T-helper 9 cell (primary cell): ENCODE measurements at places on chromosomes 12 and 14.

GRCh38 chr12:75704208-75704607 is 192.8 kb upstream of the KRR1 start:
- no peak for DNase-seq

GRCh38 chr12:131204416-131205274 is 250.9 kb downstream of the ADGRD1 start:
- DNase-seq: no peak

- DNase-seq: no peak
Observed at GRCh38 chr12:88401155-88401554, 179.1 kb downstream of the KITLG start.

DNA sequence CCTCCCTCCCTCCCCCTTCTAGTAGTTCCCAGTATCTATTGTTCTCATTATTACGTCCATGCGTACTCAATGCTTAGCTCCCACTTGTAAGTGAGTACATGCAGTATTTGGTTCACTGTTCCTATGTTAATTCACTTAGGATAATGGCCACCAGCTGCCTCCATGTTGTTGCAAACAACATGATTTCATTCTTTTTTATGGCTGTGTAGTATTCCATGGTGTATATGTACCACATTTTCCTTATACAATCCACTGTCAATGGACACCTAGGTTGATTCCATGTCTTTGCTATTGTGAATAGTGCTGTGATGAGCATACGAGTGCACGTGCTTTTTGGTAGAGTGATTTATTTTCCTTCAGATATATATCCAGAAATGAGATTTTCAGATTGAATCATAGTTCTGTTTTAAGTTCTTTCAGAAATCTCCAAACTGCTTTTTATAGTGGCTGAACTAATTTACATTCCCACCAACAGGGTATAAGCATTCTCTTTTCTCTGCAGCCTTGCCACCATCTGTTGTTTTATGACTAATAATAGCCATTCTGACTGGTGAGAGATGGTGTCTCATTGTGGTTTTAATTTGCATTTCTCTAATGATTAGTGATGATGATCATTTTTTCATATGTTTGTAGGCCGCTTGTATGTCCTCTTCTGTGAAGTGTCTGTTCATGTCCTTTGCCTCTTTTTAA is 17.9 kb upstream of the CLEC7A start:
- no peak for DNase-seq

DNA sequence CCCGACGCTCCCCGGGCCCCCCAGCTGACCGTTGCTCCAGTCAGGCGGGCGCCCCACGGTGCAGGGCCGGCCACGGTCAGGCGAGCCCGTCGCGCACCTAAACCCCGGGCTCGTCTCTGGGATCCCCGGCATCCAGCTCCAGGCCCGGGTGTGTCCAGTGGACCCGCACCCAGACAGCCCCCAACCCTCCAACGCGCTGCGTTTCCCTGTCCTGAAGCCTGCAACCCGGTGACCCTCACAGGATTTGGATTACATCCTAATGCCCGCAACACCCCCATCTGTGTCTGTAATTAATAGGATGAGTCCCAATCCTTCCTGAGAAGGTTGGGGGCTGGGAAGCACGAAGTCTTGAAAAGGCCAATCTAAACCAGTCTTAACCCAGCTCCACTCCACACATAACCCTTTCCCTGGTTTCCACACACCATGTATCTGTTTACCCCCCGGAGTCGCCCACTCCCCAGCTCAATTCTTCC is 10.4 kb downstream of the CPNE6 start:
- no peak for DNase-seq

GRCh38 chr14:50363714-50364111 is 33.0 kb downstream of the CDKL1 start:
- DNase-seq: peak; percentile 7

- DNase-seq: no peak
Observed at GRCh38 chr12:23340351-23340750, 609.1 kb downstream of the SOX5 start.

GRCh38 chr14:100446572-100446971 is 123.4 kb downstream of the SLC25A47 start:
- DNase-seq: no peak

GRCh38 chr12:90959032-90959431 is 4.1 kb upstream of the CCER1 start:
- no peak for DNase-seq

GRCh38 chr12:47321436-47321835 is 241.7 kb upstream of the AMIGO2 start:
- DNase-seq: no peak

DNA sequence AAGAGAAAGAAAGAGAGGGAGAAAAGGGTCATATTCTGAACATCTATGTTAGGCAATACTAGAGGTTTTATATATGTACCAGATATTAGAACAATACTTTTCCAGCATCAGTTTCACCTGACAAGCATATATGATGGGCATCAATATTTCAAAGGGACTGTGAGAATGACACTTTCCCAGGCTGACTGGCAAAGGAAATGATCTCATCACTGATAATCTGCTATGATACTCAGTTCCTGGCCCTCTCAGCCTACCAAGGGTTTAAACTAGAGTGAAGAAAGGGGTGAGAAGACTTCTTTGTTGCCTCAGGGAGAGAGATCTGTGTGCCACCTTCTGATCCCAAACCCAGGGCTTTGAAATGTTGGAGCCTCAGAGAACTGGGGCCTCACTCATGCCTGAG is 183.5 kb downstream of the TTC8 start:
- no peak for DNase-seq

DNA sequence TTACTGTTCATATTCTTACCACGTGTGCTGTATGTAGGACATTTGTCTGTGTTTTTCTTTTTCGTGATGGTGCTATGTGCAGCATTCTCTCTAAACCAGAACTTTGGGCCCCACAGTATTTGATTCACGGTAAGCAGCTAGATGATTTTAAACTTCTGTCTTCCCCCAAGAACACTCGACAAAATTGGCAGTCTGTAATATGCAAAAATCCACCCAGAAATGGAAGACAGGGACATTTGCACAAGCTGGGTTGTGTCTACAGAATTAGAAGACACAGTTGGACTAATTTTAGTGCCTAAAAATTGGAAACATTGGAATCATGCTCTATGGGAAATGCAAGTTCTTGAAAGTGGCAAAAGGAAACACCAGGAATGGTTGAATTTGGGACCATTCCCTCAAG is 24.1 kb upstream of the MED13L start:
- no peak for DNase-seq

GRCh38 chr12:57385586-57385985 is 45.3 kb downstream of the R3HDM2 start:
- DNase-seq: no peak

- no peak for DNase-seq
Observed at GRCh38 chr14:99190696-99191394, 81.2 kb downstream of the BCL11B start.

- no peak for DNase-seq
Observed at GRCh38 chr12:46240436-46240835, 28.4 kb downstream of the SLC38A1 start.

- no peak for DNase-seq
Observed at GRCh38 chr12:58502226-58502625, 418.1 kb downstream of the LRIG3 start.

- DNase-seq: no peak
Observed at GRCh38 chr14:58950555-58950954, 237.9 kb upstream of the DAAM1 start.

DNA sequence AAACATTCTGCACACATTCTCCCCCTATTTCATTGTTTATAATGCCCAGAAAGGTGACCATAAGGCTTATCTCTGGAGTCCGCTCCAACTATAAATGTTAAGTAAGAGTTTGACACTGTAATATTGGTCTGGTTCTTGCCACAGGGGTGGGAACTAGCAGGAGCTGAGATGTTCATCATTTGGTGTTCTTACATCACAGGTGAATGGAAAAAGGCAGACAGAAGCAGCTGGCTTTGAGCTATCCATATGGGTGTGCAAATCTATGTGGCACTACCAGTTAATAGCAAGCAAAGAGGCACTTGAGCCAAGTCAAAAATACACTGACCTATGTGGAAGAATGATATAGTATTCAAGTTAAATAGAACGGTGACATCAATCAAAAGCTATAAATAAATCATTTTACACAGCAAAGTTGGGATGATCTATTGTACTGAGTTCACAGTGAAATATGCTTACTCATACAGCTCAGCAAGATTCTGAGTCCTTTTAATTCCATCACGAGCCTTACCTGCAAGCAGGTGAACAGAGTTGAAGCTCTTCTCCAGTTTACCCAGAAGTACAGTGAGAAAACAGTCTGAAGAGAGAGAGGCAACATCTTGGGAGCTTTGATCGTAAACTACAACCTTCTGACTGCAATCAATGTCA is 43.2 kb downstream of the DUSP16 start:
- no peak for DNase-seq

- no peak for DNase-seq
Observed at GRCh38 chr14:105204206-105204930, 23.3 kb upstream of the NUDT14 start.

- DNase-seq: no peak
Observed at GRCh38 chr12:47648056-47648579, 57.7 kb downstream of the RPAP3 start.
